ENCODE measurements at places on chromosomes 12 and 14. TPM values are rescaled to one million over a fixed set of nuclear protein-coding genes. Genes with fewer than 3 reads are reported as not detected.
A peak's percentile ranks its signal among the peaks of the same experiment; 100 is the strongest.

GRCh38 chr14:104486222-104486923 is 93.2 kb upstream of the C14orf180 start:
- H3K27me3 ChIP-seq = no peaks in the 10 kb centered on the region
- no peak overlapping the region for H3K27ac ChIP-seq
- H3K4me1 ChIP-seq = no peaks in the 10 kb centered on the region
- no peaks in the 10 kb centered on the region for H3K36me3 ChIP-seq
- no peak for DNase-seq

DNA sequence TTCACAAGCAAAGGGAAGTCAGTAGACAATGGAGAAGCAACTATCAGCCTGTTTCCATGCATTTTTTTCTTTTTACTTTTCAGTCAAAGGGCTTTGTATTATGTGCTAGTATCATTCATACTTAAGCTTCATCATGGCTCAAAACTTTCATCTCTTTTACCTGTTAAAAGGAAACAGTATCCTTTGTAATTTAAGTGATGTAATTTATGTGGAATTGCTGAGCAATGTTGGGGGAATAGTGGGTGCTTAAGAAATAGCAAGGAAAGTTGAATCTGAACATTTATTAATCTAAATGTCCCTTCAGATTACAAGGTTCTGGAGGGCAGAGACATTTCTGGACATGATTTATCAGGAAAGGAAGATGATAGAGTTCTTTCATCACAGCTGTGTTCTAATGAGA is 915.3 kb downstream of the VRK1 start:
- DNase-seq = no peak
- no peak overlapping the region for H3K4me3 ChIP-seq
- H3K4me1 ChIP-seq = no peaks in the 10 kb centered on the region

- DNase-seq = no peak
- H3K27me3 ChIP-seq = no peaks in the 10 kb centered on the region
- no peaks in the 10 kb centered on the region for H3K4me1 ChIP-seq
Observed at GRCh38 chr12:88947486-88948043, 367.3 kb upstream of the KITLG start.

- no peaks in the 10 kb centered on the region for H3K36me3 ChIP-seq
- peaks cover 12% of the 10 kb centered on the region for H3K4me1 ChIP-seq
- no peak overlapping the region for H3K4me3 ChIP-seq
- H3K27me3 ChIP-seq = no peaks in the 10 kb centered on the region
- peak; percentile 11 for DNase-seq
Observed at GRCh38 chr12:131947482-131948027, 2.2 kb upstream of the EP400 start.

- H3K36me3 ChIP-seq = no peaks in the 10 kb centered on the region
- H3K4me1 ChIP-seq = no peaks in the 10 kb centered on the region
- H3K27ac ChIP-seq = no peak overlapping the region
- no peak for DNase-seq
- H3K27me3 ChIP-seq = no peaks in the 10 kb centered on the region
Observed at GRCh38 chr14:101055776-101056374, 152.4 kb upstream of the RTL1 start.

The PUS1 gene
- total RNA-seq = 12.9 TPM

DNA sequence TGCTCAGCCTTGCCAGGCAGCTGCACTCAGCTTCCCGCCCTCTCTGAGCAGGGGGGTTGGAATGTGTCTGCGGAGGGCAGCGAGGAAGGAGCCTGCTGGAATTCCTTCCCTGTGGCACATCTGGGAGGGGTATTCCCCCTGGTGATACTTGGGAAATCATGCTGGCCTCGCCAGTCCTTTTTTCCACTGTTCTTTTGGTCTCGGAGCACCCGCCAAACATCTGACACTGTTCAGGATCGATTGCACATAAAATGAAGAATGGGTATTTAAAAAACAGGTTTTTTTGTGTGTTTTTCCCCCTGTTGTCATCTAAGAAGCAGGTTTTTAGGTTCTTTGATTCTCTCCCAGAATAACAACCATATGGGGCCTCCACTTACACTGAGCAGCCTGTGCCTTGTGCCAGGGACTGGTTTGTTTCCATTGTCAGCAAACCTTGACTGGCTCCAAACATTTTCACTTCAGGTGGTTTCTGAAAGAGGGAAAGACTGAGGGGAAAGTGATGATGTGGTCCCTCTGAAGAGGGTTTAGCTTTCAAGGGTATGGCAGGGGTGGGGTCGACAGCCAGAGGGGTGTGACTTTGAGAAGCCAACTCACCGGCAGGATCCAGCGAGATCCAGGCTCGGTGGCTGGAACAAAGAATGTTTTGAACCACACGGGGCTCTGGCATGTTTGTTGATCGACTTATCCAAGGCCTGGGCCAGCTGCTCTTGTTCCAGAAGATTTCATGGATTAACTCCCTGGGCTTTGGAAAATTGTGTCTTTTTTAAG is 215.1 kb downstream of the CACNA1C start:
- DNase-seq = no peak
- H3K4me1 ChIP-seq = no peaks in the 10 kb centered on the region
- H3K36me3 ChIP-seq = no peaks in the 10 kb centered on the region
- no peak overlapping the region for H3K4me3 ChIP-seq

The CLEC2B gene
- 4.5 TPM for total RNA-seq

DNA sequence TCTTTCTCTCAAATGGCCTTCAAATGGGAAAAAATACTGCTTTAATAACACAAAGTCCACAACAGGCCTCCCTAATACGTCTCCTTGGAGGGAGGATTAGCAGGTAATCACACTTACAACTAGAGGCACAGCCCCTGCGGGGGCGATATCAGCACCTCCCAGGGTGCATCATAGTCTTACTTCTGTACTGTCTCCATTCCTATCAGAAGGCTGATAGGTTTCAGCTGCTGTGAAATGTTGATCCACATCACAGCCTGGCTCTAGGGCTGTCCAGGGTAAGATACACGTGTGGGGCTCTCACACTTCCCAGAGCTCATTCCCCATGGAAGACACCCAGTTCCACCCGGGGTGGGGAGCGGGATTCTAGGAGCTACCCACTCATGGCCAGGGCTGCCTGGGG is 139.1 kb upstream of the SFSWAP start:
- H3K4me3 ChIP-seq = no peak overlapping the region
- H3K4me1 ChIP-seq = no peaks in the 10 kb centered on the region
- H3K27me3 ChIP-seq = no peaks in the 10 kb centered on the region
- H3K27ac ChIP-seq = no peak overlapping the region

The RNU4-1 gene
- 2,549 TPM for total RNA-seq

The IKZF4 gene
- 2.8 TPM for total RNA-seq

GRCh38 chr12:21433525-21433924 is 3.9 kb upstream of the PYROXD1 start:
- no peak for DNase-seq
- no peaks in the 10 kb centered on the region for H3K4me1 ChIP-seq
- H3K27ac ChIP-seq = no peak overlapping the region
- H3K4me3 ChIP-seq = no peak overlapping the region

DNA sequence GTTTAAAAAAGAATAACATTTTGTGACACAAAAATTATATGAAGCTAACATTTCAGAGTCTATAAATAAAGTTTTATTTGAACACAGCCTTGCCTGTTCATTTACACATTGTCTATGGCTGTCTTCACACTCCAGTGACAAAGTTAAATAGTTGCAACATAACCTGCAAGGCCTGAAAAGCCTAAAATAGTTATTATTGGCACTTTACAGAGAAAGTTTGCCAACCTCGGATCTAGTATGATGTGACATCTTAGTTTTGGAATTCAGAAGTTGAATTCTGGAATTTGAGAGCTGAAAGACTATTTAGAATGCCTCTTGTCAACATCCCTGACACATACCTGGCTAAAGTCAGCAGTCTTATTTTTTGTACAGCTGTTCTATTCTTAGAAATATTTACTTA is 68.3 kb downstream of the DYRK2 start:
- no peak overlapping the region for H3K4me3 ChIP-seq
- H3K27me3 ChIP-seq = no peaks in the 10 kb centered on the region
- H3K36me3 ChIP-seq = no peaks in the 10 kb centered on the region
- no peak for DNase-seq

The ZFHX2 gene
- 1.4 TPM for total RNA-seq

- H3K4me3 ChIP-seq = no peak overlapping the region
- H3K27me3 ChIP-seq = no peaks in the 10 kb centered on the region
- no peaks in the 10 kb centered on the region for H3K36me3 ChIP-seq
- H3K27ac ChIP-seq = no peak overlapping the region
- DNase-seq = no peak
Observed at GRCh38 chr12:128137140-128137539, 129.8 kb upstream of the TMEM132C start.

DNA sequence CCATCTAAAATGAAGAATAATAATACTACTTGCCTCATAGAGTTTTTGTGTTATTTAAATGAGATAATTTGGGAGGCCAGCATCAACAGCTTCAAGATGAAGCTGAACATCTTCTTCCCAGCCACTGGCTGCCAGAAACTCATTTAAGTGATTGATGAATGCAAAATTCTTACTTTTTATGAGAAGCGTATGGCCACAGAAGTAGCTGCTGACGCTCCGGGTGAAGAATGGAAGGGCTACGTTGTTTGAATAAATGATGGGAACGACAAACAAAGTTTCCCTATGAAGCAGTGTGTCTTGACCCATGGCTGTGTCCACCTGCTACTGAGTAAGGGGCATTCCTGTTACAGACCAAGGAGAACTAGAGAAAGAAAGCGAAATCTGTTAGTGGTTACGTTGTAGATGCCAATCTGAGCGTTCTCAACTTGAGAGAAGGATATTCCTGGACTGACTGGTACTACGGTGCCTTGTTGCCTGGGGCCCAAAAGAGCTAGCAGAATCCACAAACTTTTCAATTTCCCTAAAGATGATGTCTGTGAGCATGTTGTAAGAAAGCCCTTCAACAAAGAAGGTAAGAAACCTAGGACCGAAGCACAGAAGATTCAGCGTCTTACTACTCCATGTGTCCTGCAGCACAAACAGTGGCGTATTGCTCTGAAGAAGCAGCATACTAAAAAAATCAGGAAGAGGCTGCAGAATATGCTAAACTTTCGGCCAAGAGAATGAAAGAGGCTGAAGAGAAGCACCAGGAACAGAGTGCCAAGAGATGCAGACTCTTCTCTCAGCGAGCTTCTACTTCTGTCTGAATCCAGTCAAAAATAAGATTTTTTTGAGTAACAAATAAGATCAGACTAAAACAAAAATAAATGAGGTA is 100.0 kb upstream of the LRIG3 start:
- H3K4me1 ChIP-seq = peaks cover 9% of the 10 kb centered on the region
- no peak overlapping the region for H3K4me3 ChIP-seq
- no peaks in the 10 kb centered on the region for H3K27me3 ChIP-seq
- no peak overlapping the region for H3K27ac ChIP-seq
- no peak for DNase-seq

DNA sequence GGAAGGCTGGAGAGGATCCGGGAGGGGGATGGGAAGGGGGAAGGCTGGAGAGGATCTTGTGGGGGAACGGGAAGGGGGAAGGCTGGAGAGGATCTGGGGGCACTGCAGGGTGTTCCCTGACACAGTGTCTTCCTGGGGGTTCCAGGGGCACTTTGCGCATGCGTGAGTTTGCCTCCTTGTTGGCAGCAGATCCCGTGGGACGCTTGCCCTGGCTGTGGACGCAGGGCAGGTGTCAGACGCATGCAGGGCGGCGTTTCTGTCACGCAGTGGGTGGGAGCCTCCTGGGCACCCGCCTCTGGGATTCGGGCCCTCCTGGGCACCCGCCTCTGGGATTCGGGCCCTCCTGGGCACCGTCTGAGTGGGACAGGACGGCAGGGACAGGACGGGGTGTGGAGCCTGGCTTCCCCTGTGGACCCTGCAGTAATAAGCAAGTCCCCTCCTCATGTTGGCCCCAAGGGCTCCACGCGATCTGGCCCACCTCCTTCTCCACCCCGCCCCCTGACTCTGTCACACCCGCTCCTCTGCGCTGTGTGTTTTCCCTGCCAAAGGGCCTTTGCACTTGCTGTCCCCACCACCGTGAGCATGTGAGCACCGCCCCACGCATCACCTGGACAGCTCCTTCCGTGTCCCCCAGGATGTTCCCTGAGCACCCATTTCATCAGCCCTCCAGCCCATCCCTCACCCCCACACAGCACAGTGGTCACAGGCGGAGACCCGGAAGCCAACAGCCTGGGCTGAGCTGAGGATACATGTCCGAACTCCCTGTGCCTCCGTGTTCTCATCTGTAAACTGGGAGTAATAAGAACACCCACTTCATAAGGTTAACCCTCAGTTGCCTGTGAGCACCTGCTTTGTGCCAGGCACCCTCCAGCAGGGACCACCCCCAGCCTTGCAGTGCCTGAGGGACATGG is 4.4 kb downstream of the MMP17 start:
- H3K27me3 ChIP-seq = peaks cover 4% of the 10 kb centered on the region
- DNase-seq = no peak
- H3K36me3 ChIP-seq = no peaks in the 10 kb centered on the region
- no peaks in the 10 kb centered on the region for H3K4me1 ChIP-seq
- H3K27ac ChIP-seq = no peak overlapping the region

The TSPAN19 gene
- total RNA-seq = not detected

- H3K27ac ChIP-seq = no peak overlapping the region
- H3K36me3 ChIP-seq = no peaks in the 10 kb centered on the region
- no peaks in the 10 kb centered on the region for H3K27me3 ChIP-seq
- no peak for DNase-seq
Observed at GRCh38 chr14:88590173-88590572, 27.3 kb downstream of the ZC3H14 start.

The ESPL1 gene
- total RNA-seq = 0.81 TPM

- no peak overlapping the region for H3K4me3 ChIP-seq
- H3K27ac ChIP-seq = no peak overlapping the region
- H3K4me1 ChIP-seq = no peaks in the 10 kb centered on the region
- no peak for DNase-seq
Observed at GRCh38 chr14:99586761-99587459, 17.1 kb downstream of the CCDC85C start.

- H3K27ac ChIP-seq = no peak overlapping the region
- no peak for DNase-seq
- no peak overlapping the region for H3K4me3 ChIP-seq
- H3K27me3 ChIP-seq = no peaks in the 10 kb centered on the region
Observed at GRCh38 chr12:121403721-121404120, 3.8 kb downstream of the RNF34 start.

DNA sequence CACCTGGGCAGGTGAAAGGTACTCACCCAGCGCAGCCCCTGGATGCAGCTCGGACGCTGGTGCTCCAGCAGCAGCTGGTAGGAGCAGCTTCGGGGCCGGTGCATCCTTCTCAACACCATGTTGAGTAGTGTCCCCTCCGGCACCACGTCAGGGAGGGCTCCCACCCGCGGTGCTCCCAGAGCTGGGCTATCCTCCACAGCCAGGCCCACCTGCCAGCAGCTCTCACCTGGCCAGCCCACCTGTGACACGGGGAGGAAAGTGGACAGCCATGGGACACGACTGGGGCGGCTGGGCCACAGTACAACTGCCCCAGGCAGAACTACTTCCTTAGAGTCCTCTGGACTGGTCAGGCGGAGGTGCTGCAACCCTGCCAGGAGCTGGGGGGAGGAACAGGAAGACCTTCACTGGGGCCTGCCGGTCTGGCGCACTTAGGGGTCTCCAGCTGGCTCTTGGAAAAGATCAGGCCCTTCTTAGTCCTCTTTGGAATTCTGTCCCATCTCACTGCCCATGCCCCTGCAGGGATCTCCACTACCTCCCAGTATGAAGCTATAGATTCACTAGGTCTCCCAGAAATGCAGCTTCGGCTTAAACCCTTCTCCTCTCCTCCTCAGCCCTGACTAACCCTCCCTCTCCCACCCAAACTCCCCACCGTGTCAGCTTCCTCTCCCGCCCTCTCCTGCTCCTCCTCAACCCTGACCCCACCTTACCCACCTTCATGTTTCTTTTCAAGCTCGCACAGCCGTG is 668 bp downstream of the RAPGEF3 start:
- no peaks in the 10 kb centered on the region for H3K27me3 ChIP-seq
- no peaks in the 10 kb centered on the region for H3K36me3 ChIP-seq
- peaks cover 19% of the 10 kb centered on the region for H3K4me1 ChIP-seq
- peak overlapping the region; percentile 82 for H3K27ac ChIP-seq

GRCh38 chr14:72739446-72740405 is 154.2 kb downstream of the DPF3 start:
- no peaks in the 10 kb centered on the region for H3K36me3 ChIP-seq
- H3K4me3 ChIP-seq = no peak overlapping the region
- no peaks in the 10 kb centered on the region for H3K4me1 ChIP-seq
- no peak overlapping the region for H3K27ac ChIP-seq
- DNase-seq = no peak

Measured in pancreas (tissue), 10 donors.